ENCODE measurements at places on chromosomes 2 and 18.

GRCh38 chr2:170737406-170737805 lies 22.3 kb downstream of the SP5 start:
- no peak for DNase-seq

- no peak for DNase-seq
Measured at GRCh38 chr2:11550302-11550701, 16.5 kb downstream of the GREB1 start.

DNA sequence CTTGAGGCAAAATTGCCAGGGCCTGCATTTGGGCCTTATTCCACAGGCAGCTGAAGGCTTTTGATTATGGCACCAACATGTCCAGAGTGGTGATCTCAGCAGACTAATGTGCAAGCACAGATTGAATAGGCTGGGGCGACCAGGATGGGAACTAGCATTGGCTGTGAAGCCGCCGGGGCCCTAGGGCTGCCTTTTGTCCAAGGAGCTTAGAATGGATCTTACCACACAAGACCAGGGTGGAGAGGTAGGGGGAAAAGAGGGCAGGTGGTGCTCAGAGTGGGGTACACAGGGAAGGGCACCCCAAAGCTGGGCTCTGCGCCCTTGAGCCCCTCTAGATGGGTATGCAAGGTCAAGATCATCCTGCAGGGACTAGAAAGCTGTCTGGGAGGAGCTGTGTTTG lies 23.1 kb downstream of the PSD4 start:
- DNase-seq = no peak

GRCh38 chr2:216339456-216340279 lies 32.6 kb downstream of the MARCHF4 start:
- peak; percentile 89 for DNase-seq

DNA sequence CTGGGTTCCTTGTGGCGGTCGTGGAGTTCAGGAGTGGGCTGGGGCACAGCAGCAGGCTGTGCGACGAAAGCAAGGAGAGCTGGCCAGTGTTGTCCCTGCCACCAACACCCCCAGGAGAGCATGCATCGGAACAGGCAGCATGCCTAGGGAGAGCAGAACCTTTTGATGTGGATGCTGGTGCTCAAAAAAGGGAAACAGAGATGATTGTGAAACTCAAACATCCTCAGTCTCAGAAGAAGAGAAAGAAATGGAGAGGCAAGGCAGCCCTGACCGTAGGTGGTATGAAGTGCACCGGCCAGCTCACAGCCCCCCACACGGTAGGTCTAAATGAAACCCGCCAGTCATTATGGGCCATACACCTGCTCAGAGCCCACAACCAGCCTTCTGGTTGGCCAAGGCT lies 253.4 kb downstream of the GBX2 start:
- DNase-seq = no peak

GRCh38 chr2:217279140-217279539 lies 419.3 kb upstream of the TNP1 start:
- no peak for DNase-seq

DNA sequence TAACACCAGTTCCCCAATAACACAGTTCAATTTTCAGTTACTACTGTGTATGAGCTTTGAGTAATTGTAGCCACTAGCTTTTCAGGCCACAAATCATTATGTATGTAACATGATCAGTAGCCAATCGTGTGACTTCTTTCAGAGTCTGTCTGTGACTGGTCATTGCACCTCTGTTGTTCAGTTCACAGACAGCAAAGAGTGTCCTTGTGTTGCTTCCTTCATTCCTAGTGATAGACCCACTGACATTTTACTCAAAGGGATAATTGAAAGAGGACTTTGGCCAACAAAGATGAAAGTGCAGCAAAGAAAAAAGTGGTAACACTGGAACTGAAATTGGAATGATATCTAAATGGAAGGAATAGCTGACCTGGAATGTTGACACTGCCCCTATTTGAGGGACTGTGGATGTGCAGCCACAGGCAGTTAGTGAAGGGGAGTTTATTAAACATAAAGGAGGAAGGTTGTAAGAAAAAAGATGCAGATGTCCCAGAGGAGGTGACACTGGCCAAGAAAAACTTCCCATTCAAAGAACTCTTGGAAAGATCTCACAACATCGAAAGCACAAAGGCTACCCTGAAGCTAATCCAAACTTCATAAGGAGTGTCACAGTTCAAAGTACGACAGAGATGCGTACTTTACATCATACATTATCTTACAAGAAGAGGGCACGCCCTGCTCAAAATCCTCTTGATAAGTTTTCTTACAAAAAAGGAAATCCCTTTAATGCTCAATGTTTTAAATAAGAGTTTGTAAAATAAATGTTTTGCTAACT lies 19.3 kb downstream of the TTC39C start:
- DNase-seq = no peak

DNA sequence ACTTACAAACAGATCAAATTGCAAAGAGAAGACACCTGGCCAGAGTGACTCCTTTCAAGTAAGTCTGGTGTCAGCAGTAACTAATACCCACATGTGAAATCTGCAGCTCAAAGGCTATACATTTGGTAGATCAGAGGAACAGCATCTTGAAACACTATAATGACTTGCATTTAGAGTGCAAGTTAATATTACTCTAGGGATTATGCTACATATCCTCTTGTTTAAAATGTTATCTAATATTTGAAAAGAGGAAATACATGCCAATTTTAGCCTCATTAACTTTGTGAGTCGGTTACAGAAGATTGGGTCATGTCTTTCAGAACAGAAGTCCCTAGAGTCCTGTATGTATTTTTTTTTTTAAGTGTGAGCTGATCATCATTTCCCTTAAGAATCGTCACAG lies 15.2 kb downstream of the LANCL1 start:
- DNase-seq = no peak

GRCh38 chr2:187586011-187586641 lies 31.9 kb upstream of the TFPI start:
- DNase-seq = no peak

GRCh38 chr2:192645811-192646598 lies 451.3 kb upstream of the TMEFF2 start:
- DNase-seq = no peak

GRCh38 chr2:42828487-42829425 lies 36.4 kb upstream of the HAAO start:
- peak; percentile 14 for DNase-seq

DNA sequence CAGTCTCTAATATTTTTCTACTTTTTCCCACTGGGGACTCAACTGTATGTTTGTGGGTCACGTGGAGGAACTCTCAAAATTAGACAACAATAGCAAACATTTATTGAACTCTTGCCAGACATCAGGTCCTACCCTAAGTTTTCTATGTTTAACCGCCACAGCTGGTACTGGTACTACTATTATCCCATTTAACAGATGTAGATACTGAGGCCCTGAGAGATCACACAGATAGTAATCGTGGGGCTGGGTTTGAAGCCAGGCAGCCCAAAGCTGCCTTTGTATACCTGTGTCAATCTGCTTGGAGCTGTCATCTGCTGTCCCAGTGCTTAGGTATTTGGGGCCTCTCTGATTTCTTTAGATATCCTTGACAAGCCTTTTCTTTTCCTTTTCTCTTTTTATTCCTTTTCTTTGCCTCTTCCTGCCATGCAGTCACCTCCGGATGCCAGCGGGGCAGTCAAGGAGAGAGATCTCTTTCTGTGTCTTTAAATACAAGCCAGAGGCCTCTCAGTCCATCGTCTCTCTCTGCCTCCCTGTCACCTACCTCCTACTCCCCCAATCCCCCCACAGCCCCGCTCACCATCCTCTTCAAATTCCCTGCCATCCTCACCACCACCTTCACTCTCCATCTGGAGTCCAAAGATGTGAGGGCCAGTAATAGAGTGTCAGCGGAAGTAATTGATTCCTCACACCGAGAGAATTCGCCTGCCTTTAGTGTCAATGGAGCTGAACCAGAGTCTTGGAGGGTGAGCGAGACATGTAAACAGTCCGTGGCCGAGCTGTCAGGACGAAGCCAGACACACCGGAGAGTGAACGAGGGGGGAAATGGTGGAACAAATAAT lies 23.4 kb downstream of the NRP2 start:
- no peak for DNase-seq
